Placental epithelial cell (primary cell): ENCODE measurements at places on chromosomes 16 and 17. TPM values are rescaled to one million over a fixed set of nuclear protein-coding genes. Genes with fewer than 3 reads are reported as not detected.

CA5A gene
- not detected in 2 replicates for total RNA-seq

SGCA gene
- 0.11 and 1.6 TPM in 2 replicates for total RNA-seq

USB1 gene
- total RNA-seq = 15.7 and 29.2 TPM in 2 replicates

GRIN2A gene
- not detected in 2 replicates for total RNA-seq

SECTM1 gene
- total RNA-seq = 0.65 and 11.0 TPM in 2 replicates

NOTUM gene
- total RNA-seq = not detected in 2 replicates
